Activated CD4-positive, alpha-beta T cell treated with anti-CD3 and anti-CD28 coated beads for 36 hours (primary cell): ENCODE measurements at places on chromosomes 7 and 10. TPM values are rescaled to one million over a fixed set of nuclear protein-coding genes. Genes with fewer than 3 reads are reported as not detected.

The UCMA gene
- total RNA-seq, result not detected

The NYAP1 gene
- total RNA-seq, result 0.56 TPM

The ITIH5 gene
- total RNA-seq, result not detected

The OR2A12 gene
- not detected for total RNA-seq

The OR13A1 gene
- not detected for total RNA-seq

The SEMA3E gene
- not detected for total RNA-seq

The TRIM24 gene
- 14.2 TPM for total RNA-seq

The LRRC17 gene
- total RNA-seq, result 0.21 TPM

The RET gene
- total RNA-seq, result 0.19 TPM

The HMX3 gene
- not detected for total RNA-seq

The NAT16 gene
- not detected for total RNA-seq

The CPSF4 gene
- total RNA-seq, result 56.1 TPM

The TAS2R3 gene
- 0.69 TPM for total RNA-seq

The TMEM225B gene
- total RNA-seq, result 0.57 TPM

The ARHGEF5 gene
- 14.8 TPM for total RNA-seq

The OPN1SW gene
- total RNA-seq, result not detected

The MRPS17 gene
- total RNA-seq, result 16.6 TPM
